ENCODE measurements at places on chromosomes 1 and 21.
A peak's percentile ranks its signal among the peaks of the same experiment; 100 is the strongest.

- DNase-seq = no peak
These were observed 93.9 kb downstream of the TNFSF18 start for GRCh38 chr1:172956871-172957270.

GRCh38 chr1:204075139-204075521 lies 2.2 kb downstream of the SOX13 start:
- DNase-seq = no peak

- DNase-seq = no peak
These were observed 65.6 kb downstream of the CAPZB start for GRCh38 chr1:19419691-19420090.

- DNase-seq = peak; percentile 57
These were observed 2.1 kb downstream of the TAF12 start for GRCh38 chr1:28640766-28641165.

DNA sequence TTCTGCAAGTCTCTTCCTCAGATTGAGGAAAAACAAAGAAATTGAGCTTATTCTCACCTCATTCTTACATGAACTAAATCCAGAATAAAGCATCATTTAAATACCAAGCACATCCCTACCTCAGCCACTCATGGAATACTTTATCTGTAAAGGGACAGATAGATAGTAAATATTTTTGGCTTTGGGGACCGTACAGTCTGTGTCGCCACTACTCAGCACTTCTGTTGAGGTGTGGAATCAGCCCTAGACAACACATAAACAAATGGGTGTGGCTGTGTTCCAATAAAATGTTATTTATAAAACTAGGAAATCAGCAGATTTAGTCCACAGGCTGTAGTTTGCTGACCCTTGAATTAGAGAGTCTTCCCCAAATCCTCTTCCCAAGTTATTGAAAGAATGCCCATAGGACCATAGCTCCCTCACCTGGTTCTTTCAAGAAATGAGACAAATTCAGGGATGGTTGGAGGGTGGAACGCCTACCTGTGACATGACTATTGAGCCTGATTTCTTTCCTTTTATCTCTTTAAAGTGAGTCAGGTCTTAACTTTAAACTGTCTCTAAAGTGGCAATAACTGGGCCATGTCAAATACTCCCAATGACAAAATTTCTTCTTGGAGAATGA lies 878.5 kb downstream of the USP25 start:
- no peak for DNase-seq

DNA sequence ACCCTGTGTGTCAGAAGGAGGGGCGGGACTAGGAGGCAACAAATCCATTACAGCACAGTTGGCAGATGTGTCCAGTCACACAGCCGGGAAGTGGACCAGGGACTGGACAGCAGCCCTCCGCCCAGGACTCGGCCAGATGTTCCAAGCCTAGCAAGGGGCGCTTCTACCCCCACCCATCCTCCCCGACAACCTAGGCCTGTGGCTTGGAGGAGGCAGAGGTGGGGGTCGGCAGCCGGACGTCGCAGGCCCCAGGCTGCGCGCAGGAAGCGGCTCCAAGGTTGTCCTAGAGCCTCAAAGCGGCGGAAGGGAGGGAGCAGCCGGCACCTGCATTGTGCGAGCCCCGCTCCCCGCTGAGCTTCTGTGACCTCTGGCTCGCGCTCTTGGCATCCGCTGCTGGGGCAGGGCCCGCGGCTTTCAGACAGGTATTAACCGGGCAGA lies 20.6 kb upstream of the MYCL start:
- DNase-seq = no peak

- DNase-seq = peak; percentile 38
These were observed 100.4 kb downstream of the GALNT2 start for GRCh38 chr1:230167419-230167852.

DNA sequence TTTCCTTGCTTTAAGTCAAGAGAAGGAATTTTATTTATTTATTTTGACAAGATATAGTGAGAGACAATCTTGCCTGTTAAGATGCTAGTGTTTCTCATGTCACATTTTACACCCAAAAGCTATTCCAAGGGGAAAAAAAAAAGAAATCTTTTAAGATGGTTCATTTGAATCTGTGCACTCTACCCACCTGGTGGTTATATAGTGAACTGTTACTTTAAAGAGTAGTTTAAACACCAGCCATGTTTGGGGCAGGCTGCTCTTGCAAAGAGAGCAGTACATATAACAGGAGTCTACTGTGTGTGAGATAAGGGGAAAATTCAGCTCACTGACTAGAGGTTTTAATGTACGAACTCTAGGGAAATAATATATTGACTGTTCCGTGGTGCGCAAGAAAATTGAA lies 3.3 kb upstream of the ELAVL4 start:
- DNase-seq = no peak

DNA sequence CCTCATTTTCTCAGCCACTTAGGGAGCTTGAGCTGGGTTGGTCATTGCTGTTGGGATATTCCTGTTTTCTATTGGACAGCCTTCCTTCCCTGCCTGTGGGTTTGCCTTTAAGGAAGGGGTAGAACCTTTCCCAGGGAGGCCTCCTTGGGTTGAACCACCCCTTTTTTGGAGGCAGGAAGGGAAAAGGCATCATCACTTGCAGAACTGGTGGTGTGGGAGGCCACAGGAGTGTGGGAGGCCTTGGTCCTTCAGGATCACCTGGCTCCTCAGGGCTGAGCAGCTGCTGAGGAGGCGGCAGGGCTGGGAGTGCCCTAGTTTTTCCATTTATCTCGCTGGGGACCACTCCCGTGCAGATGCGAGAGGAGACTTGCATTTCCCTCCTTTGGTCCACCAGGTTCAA lies 667 bp upstream of the CYB561D1 start:
- DNase-seq = no peak

GRCh38 chr1:6601923-6602668 lies 573 bp downstream of the KLHL21 start:
- DNase-seq = peak; percentile 18

DNA sequence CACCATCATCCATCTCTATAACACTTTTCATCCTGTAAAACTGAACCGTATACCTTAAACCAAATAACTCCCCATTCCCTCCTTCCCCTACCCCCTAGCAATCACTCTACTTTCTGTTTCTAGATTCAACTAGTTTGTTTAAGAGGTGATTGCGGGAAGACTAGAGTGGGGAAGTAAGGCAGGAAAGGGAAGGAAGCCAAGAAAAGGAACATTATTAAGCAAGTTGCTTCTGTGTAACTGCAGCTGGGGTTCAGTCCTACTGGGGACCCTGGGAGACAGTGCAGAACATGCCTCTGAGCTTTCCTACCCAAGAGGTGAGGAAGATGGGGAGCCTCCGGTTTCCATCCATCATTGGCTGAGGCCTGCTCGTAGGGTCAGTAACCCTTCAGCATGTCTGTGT lies 28.9 kb upstream of the H3-3A start:
- no peak for DNase-seq

GRCh38 chr1:182029002-182029378 lies 32.5 kb downstream of the ZNF648 start:
- no peak for DNase-seq

DNA sequence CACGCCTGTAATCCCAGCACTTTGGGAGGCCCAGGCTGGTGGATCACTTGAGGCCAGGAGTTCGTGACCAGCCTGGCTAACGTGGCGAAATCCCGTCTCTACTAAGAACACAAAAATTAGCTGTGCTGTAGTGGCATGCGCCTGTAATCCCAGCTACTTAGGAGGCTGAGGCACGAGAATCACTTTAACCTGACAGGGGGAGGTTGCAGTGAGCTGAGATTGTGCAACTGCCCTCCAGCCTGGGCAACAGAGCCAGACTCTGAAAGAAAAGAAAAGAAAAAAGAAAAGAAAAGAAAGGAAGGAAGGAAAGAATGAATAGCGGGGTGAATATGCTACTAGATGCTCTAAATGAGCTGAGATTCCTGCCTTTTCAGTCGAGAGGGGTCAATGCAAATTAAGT lies 7.1 kb downstream of the GFI1 start:
- DNase-seq = no peak

DNA sequence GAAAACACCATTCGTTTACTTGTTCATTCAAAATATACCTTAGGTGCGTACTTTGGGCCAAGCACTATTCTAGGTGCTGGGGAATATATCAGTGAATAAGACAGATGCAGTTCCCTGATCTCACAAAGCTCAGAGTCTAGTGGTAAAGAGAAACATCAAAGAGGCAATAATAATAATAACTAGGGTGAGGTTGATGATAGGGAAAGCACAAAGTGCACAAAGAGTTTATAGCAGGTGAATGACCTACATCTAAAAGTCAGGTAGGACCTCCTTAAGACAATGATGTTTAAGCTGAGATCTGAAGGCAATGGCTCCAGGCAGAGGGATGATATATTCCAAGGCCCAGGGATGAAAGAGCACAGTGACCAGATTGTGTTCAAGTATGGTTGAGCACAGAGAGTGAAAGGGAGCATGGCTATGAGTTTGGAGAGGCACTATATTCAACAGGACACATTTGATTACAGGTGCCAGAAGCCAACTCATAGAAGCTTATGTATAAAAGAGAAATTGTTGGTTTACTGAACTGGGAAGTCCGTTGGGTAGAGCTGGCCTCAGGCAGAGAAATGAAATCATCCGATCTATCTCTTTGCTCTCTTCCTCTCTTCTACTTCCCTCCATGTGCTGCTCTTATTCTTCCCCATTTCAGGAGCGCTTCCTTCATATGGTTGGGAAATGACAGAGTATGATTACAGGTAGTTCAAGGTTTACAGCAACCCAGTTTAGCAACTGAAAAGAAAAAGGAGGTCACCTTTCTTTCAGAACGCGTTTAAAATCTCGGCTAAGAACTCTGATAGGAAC lies 23.0 kb upstream of the CCT8 start:
- no peak for DNase-seq

GRCh38 chr1:204731985-204732575 lies 46.5 kb upstream of the LRRN2 start:
- DNase-seq = no peak

GRCh38 chr1:178706432-178706831 lies 18.6 kb upstream of the RALGPS2 start:
- DNase-seq = no peak

DNA sequence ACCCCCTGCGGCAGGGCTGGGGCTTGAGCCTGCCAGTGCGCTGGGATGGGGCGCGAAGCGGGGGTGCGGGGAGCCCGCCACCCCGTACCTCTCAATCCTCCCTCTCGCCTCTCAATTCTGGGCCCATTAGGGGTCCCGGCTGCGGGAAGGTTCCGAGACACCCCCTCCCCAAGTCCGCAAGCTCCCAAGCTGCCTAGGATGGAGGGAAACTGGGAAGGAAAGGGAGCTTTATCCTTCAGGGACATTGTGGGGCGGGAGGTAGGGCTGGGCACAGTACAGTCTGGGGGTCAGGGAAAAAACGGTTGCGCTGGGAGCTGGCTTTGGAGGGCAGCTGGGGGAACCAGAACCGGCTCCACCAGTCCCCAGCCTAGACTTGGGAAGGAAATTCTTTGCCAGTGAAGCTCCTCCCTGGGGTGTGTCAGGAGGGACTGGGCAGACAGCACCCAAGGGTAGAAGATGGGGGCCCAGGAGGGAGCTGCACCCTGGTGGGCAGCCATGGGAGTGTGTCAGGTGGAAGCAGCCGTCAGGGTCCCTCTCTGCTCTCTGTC lies 904 bp downstream of the GJB3 start:
- no peak for DNase-seq

DNA sequence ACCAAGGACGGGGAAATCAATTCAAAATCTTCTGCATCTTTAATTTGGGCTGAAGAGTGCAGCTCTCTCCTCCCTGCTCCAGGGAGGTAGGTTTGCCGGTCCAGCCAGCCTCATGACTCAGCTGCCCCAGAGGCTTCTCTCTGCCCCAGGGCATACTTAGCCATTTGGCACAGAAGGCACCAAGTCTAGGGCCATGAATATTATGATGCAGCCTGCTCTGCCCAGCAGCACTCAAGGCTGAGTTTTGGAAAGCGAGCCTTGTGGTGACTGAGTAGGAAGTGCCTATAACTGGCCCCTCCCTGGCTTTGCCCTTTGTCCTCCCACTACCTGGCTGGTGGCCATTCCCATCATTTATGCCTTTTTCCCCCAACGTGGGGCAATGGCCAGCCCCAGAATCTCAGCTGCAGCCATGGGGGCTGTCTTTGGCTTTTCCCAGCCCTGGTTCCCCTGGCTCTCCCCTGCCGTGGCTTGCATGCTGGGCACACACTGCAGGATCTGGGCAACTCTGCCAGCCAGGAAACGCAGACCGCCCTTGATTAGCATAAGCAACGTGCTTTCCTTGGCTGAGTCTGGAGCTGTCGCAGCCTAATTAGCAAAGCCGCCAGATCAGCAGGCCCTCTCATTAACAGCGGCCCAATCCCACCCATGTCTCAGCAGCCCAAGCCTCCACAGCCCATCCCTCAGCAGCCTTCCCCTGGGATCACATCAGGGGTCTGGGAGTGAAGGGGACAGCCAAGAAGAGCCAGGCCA lies 258.6 kb upstream of the TMEM51 start:
- DNase-seq = no peak

- DNase-seq = no peak
These were observed 92.5 kb upstream of the VAMP3 start for GRCh38 chr1:7678491-7679158.

DNA sequence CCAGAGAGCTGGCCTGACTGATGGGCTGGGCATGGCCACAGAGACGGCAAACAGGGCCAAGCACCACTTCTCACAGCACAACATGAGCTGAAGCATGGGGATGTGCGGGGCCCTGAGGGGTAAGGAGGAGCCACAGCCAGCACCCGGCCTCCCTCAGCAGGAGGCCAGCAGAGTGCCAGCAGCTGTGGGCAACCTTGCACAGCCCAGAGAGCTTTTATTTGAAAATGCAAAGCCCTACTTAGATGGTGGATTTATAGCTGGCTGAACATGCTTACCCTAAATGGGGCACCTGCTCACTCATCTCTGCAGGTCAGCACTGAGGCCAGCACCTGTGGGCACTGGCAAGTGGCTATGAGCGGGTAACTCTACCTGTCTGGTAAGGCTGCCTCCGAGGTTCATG lies 44.1 kb downstream of the SLC66A1 start:
- no peak for DNase-seq

DNA sequence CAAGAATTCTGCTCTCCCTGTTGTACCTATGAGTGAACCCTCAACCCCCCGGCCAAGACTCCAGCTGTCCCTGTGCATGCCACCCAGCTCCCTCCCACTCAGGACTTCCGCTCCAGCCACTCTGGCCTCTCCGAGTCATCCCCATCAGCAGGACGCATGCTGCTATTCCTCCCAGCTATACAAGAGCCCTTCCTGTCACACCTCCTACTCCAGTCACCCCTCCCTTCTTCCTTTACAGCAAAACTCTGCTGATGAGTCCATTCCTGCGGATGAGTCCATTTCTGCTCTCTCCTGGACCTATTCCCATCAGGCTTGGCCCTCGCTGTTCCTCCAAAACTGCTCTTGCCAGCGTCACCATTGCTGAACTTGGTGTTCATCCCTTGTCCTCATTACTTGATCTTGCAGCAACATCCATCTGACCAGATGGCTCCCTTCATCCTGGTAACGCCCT lies 42.2 kb downstream of the H3-3A start:
- no peak for DNase-seq

- no peak for DNase-seq
These were observed 9.6 kb upstream of the RPS6KC1 start for GRCh38 chr1:213041443-213041842.
